ENCODE measurements at places on chromosomes 7 and 10.

- no peak for DNase-seq
Measured at GRCh38 chr10:81594991-81595390, 280.0 kb upstream of the NRG3 start.

DNA sequence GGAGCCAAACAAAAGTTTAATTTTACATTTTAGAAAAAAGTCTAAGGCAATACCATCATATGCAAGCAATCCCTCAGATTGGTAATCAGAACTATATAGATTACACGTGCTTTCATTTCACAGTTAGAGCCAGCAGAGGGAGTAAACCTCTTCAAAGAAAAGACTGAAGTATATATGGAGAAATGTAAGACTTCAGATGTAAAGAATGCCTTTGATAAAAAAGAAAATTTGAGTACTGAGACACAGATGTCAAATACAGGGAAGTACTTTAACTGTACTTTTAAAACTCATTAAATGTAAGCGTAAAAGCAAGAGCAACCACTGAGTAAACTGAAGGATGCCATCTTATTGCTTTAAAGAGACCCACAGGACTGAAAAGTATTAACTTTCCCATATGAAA, 101.4 kb upstream of the FAM133B start:
- DNase-seq: peak; percentile 38

- DNase-seq: no peak
Measured at GRCh38 chr7:132381742-132382472, 194.4 kb downstream of the PLXNA4 start.

GRCh38 chr7:20320322-20320721, 10.4 kb upstream of the ITGB8 start:
- DNase-seq: no peak

DNA sequence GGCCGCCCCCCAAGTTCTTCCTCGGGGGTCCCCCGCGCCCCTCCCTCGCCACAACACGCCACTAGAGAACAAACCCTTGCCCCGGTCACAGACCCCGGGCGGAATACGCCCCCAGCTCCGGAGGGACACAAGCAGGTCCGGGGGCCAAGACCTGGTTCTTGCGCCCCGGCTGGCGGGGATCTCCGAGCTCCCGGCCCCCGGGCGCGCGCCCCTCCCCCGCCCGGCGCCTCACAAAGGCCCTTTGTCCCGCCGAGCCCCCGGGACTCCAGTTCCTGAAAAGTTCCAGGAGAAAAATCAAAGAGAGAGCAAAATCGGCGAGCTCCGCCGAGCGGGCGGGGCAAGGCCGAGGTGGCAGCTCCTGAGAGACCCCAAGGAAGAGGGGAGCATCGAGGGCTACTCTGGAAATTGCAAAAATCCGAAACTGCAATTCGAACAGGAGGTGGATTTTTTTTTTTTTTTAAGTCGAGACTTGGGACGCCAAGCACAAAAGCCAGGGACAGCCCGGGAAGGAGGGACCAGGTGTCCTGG, 4.0 kb downstream of the TNRC18 start:
- DNase-seq: no peak

DNA sequence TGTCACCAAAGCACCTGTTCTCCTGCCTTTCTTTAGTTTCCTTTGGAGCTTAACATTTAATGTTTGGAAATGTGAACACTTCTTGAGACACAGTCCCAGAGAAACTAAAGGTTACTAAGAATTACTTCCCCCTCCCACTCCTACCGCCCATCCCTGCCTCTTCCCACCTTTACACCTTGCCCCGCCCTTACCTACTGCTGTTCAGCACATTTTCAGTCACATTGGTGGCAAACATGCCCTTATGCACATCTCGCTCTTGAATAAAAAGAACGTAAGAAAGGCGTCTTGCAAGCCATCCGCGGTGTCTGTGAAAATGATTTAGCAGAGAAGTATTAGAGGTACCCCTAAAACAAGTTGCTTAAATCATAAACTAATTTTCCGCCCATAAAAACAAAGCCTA, 8.2 kb downstream of the GPAM start:
- DNase-seq: no peak

- no peak for DNase-seq
Measured at GRCh38 chr7:47887016-47887640, 61.1 kb downstream of the PKD1L1 start.

DNA sequence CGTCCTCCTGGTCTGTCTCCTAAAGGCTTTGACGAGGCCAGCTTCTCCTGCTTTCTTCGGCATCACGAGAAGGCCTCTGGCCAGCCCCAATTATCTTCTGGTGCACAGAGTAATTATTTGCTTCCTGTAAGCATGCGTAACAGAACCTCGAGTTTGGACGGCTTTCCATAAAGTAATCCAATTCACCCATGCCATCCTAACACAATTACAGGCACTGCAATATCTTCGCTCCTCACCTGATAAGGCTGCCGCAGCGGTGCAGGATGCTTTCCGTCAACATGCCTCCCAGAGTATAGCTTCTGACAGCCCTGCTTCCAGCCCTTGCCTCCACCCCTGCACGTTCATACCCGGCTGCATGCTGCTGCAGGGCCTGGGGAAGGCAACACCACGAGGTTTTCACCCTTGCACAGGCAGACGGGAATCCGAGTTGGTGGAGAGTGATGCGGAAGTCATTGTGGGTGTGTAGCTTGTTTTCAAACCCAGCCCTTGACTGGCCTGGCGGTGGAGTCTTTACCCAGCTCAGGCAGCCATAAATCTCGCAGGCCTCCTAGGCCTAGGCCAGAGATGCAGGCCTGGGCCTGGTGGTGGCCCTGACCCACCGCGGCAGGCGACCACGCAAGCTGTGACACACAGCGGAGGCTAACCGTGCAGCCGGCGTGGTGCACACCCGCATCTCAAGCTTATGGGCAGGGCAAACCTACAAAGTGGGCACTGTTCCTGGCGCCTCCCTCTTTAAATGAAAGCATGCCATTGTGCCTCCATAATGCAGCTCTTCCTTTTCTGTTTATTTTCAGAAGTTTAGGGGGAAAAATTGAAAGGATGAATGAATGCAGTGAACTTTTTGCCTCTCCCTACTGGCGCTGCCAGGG, 12.7 kb downstream of the EBF3 start:
- DNase-seq: no peak

DNA sequence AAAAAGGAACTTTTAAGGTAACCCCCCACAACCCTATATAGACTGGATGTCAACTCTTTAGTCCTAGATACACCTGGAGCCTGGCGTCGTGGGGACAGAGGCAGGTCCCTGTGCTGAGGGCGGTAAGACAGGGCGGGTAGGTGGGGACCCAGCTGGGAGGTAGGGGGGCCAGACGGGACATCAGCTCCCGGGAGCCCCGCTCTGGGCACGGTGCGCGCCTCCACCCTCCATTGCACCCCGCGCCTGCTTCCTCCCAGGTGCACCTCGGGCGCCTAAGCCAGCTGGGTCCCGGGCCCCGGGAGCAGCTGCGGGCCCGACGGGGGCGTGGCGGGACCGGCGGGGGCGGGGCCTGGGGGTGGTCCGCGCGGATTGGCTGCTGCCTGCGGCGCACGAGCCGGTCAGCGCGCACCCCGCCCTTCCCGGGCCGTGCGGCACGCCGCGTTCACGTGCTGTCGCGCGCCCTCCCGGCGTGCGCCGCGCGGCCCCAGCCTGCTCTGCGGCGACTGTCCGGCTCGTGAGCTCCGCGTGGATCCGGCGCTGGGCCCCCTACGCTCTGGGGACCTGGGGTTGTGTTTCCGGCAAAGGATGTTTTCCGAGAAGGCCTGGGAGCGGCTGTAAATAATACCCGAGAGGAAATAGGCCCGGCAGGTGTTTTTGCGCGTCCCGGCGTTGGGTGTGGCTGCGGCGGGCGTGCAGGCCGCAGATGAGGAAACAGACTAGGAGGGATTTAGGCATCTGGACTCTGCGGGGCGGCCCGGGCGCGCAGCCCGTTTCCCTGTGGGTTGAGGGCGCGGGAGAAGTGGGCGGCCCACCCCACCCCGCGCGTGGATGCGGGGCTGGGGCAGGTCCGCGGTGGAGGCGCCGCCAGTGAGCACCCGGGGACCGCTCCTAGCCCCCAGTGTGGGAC, 39.1 kb upstream of the PFKFB3 start:
- DNase-seq: peak; percentile 80

- no peak for DNase-seq
Measured at GRCh38 chr7:30224511-30225062, 59.8 kb upstream of the ZNRF2 start.

DNA sequence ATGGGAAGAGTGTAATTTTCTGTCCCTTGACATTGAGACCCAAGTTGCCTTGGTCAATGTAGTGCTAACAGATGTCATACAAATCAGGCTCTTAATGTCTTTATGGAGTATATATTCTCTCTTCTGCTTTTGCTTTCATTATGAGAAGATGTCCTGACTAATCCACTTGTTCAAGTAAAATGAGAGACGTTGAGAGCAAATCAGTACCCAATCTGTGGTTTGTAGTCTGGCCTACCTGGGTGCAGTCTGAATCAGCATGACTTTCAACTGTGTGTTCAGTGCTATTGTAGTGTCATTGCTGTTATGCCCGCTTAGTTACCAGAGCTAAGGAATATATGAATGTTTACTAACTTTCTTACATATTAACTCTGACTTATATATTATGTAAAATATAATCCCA, 612.4 kb downstream of the ANKRD7 start:
- DNase-seq: no peak

DNA sequence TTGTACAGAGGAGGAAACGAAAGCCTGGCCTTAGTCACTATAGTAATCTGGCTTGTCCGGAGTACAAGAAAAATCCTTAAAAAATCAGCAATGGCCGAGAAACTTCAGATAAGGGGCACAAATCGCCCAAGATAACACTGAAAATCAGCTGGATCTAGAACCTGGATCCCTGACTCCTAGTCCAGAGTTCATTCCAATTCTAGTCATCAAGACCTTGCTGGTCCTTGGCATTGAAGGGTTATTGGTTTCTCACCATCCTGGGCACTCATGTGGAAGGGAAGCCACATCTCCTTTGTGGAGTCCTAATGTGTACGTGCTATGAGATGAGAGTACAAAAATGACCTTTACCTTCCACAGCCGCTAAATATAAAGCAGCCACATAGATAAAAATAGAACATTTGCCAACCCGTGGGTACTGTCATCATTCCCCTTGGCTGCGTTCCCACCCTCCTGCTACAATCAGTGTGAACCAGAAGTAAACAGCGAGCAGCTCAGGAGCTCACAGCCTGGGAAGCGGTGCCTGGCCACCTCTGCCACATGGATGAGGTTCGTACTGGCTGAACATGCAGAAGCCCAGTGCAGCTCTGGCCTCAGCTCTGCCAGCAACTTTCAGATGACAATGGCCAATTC, 116.0 kb upstream of the PDLIM1 start:
- DNase-seq: no peak

GRCh38 chr10:83625831-83626360, 513.4 kb upstream of the GHITM start:
- DNase-seq: no peak

GRCh38 chr10:112531421-112531820, 84.4 kb downstream of the VTI1A start:
- no peak for DNase-seq

DNA sequence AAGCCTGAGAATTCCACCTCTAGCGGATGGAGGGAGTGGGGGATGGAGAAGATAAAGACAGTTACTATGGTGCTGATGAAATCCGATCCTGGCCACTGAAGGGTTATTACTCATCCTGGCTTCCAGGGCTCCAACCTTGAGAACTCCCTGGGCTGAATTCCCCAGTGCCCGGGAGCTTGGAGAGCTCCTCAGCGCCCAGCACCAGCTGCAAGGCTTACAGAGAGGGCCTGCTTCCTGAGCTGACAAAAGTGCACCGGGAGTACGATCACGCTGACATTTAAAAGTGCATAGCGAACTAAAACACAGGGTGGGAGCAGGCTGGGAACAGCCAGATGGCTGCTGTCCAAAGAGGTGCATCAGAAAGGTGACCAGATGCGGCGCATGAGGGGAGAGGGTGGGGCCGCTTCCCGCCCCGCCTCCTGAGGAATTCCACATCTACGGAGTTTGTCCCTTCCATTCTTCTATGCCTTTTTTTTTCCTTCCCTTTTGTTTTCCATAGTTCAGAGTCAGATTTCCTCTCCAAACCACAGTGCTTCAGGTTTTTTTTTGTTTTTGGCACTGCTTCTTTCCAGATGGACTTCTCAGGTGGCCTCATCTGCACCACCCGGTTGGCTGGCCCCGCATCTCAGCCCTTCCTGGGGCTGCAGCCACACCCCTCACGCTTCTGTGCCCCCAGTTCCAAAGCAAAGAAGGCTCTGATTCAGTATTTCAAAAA, 62.4 kb upstream of the MKRN1 start:
- DNase-seq: peak; percentile 95

- DNase-seq: no peak
Measured at GRCh38 chr7:25026156-25026555, 46.2 kb upstream of the OSBPL3 start.

GRCh38 chr10:98131619-98132018, 2.8 kb upstream of the R3HCC1L start:
- DNase-seq: no peak

DNA sequence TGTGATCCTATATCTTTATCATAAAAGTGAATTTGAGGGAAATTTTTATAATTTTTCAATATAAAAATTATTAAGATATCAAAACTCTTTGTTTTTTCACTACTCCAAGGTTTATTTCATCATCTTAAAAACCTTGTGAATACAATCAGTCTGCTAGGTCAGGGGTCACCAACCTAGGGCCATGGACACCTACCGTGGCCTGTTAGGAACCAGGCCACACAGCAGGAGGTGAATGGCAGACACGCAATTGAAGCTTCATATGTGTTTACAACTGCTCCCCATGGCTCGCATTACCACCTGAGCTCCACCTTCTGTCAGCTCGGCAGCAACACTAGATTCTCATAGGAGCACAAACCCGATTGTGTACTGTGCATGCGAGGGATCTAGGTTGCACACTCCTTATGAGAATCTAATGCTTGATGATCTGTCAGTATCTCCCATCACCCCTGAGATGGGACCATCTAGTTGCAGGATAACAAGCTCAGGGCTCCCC, 271.2 kb upstream of the C7orf33 start:
- no peak for DNase-seq

- DNase-seq: no peak
Measured at GRCh38 chr7:112202816-112203215, 3.4 kb downstream of the DOCK4 start.

DNA sequence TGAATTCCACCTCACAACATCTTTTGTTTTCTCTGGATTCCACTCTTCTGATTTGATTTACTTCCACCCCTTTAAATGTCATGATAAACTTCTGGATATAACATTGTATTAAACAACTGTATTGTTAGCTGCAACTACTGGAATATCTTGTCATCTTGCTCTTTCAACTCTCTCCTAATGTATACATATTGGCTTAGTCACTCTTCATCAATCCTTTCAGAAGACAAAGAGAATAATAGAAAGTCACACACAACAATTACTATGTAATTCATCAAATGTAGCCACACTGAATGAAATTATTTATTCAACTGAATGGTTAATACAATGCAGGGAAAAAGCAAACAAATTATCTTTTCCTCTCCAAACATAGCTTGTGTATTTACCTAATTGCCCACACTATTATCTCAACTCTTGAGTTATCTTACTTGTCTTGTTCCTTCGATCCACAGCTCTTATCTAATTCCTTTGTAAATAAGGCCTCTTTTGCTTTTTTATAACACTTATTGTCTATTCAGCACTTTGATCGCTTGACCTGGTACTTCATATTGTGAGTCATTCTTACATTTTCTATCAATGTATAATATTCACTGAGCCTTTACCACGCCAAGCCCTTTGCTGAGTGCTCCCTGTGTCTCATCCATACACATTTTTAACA, 16.7 kb downstream of the SEMA3A start:
- peak; percentile 31 for DNase-seq

GRCh38 chr10:88899886-88900285, 19.8 kb downstream of the STAMBPL1 start:
- no peak for DNase-seq

Measured in A549 (cell line).